ENCODE measurements at places on chromosomes 5 and 9.

DNA sequence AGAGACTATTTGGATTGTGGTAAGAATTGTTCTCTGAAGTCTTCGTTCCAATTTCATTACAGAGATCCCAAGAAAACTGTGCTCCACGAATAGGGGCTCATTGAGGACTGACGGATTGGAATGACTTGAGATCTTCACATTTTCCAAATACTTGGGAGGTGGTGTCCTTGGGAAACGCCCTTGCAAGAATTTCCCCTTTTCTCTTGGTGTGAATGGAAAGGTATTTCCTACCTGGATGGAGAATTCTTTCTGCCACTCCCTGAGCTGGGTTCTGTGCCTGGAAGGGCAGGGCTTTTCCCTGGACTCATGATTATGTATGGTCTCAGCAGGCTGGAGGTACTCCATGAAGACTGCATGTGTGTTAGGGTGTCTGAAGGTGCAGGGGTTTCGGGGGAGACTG, 53.9 kb downstream of the SNX18 start:
- DNase-seq, result no peak

GRCh38 chr9:125631391-125632085, 75.5 kb downstream of the MAPKAP1 start:
- no peak for DNase-seq

DNA sequence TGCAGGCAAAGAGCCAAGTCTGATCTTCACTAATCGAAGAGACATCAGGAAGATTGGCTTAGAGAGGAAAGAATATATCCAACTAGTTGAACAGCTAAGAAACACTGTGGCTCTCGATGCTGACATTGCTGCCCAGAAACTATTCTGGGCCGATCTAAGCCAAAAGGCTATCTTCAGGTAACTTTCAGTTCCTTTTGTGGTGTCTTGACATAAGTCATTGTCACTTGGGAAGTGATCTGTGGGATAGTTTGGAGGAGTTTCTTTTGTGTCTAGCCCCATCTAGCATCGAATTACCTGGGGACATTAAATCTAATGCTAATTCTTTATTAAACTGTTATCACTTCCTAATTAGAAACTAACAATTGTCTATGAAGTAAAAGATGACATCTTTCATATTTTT, 24.0 kb downstream of the VLDLR start:
- no peak for DNase-seq

DNA sequence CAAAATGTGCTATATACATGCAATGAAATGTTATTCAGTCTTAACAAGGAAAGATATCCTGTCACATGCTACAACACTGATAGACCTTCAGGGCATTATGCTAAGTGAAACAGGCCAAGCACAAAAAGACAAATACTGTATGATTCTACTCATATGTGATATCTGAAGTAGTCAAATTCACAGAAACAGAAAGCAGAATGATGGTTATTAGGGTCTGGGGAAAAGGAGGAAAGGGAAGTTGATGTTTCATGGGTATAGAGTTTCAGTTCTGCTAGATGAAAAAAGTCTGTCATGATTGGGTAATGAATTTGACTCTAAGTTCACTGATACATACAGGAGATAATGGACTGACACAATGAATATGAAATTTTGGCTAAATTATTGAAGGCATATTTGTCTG, 11.2 kb upstream of the RIC1 start:
- no peak for DNase-seq

DNA sequence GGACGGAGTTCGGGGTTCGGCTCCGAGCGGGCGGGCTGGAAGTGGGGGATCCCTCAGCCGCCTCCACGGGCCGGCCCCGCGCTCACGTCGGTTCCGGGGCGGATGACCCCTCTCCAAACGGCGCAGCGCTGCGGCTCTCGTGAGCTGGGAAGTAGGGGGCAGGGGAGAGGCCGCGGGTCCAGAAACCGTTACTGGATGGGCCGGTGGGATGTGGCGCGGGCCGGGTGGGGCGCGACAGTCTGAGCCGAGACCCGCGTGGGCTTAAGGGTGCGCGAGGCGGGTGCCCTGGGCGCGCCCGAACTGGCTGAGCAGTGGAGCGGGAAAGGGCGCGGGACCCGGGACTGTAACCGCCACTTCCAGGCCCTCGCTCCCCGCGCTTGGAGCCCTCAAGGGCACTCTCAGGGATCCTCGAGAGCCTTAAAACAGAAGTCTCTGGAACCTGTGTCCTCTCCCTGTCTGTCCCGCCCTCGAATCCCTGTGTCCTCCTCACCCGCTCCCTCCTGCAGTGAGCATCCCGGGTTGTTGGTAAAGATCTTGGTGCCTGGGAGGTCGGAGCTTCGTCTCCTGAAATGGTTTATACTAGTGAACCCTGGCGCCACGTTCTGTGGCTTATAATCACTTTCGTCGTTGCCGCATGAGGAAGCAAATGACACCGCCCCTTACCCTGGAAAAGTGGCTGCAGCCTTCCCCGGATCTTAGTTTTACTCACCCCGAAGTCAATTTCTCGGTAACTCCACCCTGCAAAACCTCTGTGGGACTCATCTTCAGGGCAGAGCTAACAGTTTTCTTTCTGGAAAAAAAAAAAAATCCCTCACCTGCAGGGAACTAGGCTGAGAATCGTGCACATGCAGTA, 571 bp upstream of the MARCHF11 start:
- DNase-seq, result no peak

DNA sequence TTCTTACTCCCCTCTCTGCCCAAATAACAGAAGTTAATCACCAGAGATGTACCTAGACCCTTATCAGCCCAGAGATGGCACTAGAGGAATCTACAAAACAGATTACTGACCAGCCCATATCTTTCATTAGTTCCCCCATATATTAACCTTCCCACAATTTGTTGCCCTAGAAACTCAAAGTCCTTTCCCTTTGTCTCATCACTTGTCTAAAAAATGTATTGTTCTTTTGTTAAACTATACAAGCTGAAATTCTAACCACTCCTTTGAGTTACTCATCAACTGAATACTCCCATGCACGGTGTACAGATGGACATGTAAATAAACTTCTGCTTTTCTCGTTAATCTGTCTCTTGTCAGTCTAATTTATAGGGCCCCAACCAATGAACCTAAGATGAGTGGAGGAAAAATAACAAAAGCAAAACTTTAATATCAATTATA, 130.9 kb downstream of the CCDC192 start:
- DNase-seq, result no peak

DNA sequence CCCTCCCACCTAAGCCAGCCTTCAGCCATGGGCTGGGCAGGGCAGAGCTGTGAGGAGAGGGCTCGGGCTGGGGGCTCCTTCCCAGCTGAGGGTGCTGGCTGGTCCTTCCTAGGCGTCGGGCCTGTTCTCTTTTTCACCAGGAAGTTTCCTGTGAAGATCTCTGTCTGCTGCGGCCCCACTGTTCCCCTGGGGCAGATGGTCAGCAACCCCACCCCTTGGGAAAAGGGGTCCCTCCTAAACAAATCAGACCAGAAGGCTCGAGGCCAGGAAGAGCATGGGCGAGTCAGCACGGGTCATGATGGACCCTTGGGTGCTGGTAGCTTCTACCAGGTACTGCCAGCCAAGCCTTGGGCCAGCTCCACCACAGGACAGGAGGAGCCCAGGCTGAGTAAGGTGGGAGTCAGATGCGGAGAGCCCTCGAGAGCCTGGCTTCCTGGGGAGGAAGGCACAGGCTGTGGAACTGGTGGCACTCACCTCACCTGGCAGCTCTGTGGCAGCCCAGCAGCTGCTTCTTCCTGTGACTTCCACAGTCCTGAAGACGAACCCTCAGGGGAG, 3.5 kb downstream of the CACNA1B start:
- DNase-seq, result no peak
